NCI-H1436 treated with DMSO at 0.1 percent for 48 hours (cell line): ENCODE measurements at places on chromosomes 7 and 10.

- DNase-seq: no peak
Measured at GRCh38 chr7:117470777-117471176, 9.0 kb upstream of the CFTR start.

- no peak for DNase-seq
Measured at GRCh38 chr10:128602183-128602582, 476.0 kb upstream of the MKI67 start.

DNA sequence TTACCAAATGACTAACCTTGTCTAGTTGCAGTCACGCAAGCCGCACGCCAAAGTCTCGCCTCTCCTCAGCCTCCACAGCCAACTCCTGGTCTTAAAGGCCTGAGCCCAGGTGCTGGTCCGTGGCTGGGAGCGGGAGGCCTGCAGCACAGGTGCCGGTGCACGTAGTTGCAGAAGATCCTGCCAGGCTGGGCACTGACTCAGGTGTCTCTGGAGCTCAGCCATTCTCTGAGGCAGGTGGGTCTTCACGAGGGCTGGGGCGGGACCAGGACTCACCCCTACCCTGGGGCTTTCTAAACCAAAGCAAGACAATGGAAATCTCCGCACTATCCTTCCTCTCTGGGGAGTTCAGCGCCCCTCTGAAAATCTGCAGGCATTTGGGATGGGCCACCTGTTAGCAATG lies 216.4 kb downstream of the MLLT10 start:
- DNase-seq: no peak

DNA sequence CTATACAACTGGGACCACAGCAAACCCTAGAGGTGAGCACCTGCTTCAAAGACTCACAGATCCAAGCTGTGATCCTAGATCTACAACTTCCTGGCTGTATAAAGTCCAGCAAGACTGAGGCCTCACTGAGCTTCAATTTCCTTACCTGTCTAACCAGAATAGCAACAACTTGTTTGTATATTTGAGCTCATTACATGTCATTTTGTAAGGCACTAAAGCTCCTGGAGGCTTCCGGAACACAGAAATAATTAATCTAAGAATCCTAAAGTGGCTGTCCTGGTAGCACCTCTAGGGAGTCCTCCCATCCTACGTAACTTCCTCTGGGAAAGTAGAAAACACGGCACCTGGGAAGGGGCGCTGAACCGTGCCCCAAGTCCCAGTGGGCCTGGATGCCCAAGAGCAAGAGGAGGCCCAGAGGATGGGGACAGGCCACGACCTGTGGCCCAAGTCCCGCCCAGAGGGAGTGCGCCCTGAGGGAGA lies 39.4 kb downstream of the HK1 start:
- no peak for DNase-seq

DNA sequence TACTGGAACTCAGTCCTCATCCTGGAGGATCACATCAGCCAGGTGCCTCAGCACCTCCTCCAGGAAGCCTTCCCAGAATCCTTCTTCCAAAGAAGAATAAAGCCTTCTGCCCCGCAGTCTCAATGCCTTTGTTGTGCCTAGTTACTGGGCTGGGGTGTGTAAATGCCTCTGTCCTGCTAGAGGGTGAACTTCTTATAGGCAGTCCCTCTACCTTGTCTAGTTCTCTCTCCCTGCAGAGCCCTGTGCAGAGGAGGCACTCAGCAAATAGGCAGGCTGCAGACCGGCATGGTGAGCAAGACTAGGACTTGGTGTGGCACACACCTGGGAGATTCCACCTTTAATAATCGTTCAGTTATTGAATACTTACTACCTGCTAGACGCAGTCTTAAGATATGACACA lies 104.7 kb upstream of the PCBD1 start:
- DNase-seq: no peak

- DNase-seq: no peak
Measured at GRCh38 chr7:96664793-96665192, 44.9 kb downstream of the SEM1 start.

DNA sequence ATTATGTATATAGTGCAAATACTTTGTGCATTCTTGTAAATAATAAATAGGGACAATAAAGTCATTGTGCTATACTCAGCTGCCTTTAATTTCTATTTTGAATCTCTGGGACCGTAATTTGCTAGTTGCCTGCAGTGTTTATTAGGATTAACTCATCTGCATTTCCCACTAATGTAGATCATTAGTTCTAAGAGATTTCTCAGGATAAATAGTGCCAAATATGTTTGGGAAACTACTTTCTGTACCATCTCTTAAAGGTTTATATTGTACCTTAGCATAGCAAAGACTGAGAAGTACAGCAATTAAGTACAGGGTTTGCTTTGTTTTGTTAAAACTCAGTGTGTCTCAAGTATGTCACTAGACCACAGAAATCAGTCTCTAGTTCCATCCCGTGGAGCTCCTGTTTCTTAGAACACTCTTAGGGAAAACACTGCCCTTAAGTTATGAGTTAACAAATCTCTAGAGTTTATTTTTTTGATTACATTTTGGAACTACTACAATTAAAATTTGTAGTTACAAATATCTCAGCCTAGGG lies 26.0 kb downstream of the ADD3 start:
- no peak for DNase-seq

DNA sequence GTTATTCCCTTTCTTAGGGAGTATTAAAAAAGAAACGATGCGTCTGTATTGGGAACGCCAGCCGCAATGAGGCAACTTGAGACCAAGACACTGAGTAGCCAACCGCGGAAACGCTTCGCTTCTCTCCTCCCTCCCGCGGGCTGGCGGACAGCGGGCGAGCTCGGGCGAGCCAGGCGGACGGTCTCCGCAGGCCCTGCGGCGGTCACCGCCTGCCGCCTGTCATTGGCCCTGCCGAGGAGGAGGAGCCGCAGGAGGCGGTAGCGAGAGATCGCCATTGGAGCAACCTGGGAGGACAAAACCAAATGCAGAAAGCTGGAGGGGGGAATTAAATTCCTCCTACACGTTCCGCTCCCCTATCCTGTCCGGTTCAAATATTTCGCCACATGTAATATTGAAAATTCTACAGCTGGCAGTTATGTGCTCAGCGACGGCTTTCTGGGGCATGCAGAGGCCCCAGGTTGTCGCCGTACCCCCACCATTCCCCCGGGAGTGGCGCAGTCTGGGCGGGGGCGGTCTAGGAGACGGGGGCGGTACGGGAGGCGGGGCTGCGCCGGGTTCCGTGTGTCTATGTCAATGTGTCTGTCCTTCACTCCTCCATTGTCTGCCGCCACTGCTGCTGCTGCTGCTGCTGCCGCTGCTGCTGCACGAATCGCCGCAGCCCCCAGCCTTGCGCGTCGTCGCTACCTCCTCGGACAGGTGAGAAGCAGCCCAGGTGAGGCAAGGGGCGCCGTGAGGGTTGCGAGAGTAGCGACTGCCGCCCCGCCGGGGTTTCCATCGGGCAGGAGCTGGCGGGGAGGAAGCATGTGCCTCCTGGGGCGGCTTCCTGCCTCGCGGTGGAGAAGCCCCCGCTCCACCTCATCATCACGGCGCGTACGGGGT lies at the start of the genes ANKMY2 and BZW2:
TSS of gene ANKMY2 (minus strand) at position 162 of the 879 bp plus-strand sequence. CDS start 181 bp downstream, outside the sequence.
TSS of gene BZW2 (plus strand) at position 589 of the 879 bp plus-strand sequence. CDS start 19,263 bp downstream, outside the sequence.
- DNase-seq: peak; percentile 86

- DNase-seq: no peak
Measured at GRCh38 chr7:79880312-79880711, 254.3 kb upstream of the GNAI1 start.

DNA sequence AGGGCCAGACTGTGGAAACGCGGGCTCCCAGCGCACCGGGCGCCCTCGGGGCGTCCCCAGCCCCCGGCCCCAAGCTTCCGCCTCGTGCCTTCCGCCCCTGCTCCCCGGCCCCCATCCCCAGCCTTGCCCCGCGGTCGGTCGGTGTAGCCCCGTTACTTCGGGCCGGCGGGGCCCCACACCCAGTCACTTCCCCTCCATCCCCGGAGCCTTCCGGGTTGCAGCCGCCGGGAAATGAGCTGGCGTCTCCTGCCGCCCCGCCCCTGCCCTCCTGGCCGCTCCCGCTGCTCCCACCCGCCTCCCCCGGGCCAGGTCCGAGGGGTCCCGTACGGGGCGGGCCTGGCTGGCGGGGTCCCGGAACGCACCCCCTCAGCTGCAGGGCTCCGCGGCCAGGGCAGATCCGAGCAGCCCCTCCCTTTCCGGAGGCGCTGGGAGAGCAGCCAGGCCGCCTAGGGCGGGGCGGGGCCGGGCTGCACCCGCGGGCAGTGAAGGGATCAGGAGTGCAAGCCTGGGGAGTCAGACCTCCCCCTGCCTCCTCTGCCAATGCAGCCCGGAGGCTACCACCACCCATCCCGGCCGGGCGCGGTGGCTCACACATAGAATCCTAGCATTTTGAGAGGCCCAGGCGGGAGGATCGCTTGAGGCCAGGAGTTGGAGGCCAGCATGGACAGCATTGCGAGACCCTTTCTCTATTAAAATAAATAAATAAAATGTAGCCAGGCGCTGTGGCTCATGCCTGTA lies 709 bp downstream of the ARPC1B start:
- no peak for DNase-seq

DNA sequence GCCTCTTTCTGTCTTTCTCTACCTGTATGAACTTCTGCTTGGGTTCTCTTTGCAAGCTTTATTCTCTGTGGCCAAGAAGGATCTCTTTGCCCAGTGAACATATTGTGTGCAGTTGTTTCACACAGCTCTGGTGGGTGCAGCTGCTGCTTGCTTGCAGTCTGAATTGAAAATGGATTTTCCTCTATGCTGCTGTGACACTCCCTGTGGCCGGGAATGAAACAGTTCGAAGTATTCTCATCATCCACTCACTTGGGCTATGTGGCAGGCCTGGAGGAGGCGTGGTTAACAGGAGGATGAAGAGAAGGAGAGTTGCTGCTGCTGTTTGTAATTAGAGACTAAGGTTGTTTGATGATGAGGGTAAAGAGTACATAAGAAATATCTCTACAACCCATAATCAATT lies 28.4 kb upstream of the ITGA8 start:
- DNase-seq: no peak

GRCh38 chr10:17479822-17480221 lies 25.4 kb upstream of the ST8SIA6 start:
- no peak for DNase-seq

GRCh38 chr10:70457759-70458305 lies 16.4 kb upstream of the NODAL start:
- DNase-seq: no peak

GRCh38 chr7:47290466-47290865 lies 291.4 kb downstream of the TNS3 start:
- DNase-seq: no peak

GRCh38 chr7:12493407-12493806 lies 77.1 kb upstream of the SCIN start:
- DNase-seq: no peak

GRCh38 chr7:44629829-44630522 lies 23.5 kb downstream of the OGDH start:
- no peak for DNase-seq

GRCh38 chr7:140924821-140925421 lies at the start of gene BRAF:
Gene BRAF, minus strand, starts transcription at chr7:140924929. Its CDS starts 226 bp downstream, at chr7:140924703.
- DNase-seq: peak; percentile 44

DNA sequence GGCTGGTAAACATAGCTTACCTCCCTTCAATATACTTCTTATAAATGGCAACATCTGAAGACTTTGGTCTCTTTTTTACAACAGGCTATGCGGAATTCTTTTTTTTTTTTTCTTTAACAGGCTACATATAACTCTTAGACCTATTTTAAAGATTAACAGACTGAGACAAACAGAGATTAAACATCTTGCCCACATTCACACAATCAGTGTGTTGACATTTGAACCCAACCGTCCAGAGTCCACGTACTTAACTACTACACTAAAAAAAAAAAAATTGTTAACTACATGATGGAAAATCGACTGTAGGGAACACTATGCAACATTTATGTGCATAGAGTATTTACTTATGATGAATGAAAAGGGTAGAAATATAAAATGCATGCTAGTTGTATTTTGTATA lies 298.5 kb downstream of the ELMO1 start:
- no peak for DNase-seq

GRCh38 chr10:128044961-128045832 lies 81.0 kb downstream of the MKI67 start:
- DNase-seq: no peak

GRCh38 chr10:33966946-33967345 lies 632.5 kb upstream of the NRP1 start:
- DNase-seq: no peak

DNA sequence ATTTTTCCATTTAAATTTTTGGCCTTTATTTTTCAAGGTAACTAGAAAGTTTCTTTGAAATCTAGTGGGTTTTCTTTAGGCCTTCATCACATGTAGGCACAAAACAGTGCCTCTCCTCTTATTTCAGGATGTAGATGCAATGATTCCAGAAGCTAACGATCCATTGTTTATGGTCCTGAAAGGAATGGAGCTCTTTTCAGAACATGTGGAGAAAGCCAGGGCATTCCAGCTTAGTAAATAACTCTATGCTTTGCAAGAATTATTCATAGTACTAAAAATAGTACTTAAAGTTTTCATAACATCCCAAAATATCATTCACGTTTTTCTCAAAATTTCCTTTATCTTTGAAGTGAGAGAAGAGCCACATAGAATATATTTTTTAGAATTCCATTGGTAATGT lies 91.3 kb downstream of the DYNC1I1 start:
- no peak for DNase-seq

DNA sequence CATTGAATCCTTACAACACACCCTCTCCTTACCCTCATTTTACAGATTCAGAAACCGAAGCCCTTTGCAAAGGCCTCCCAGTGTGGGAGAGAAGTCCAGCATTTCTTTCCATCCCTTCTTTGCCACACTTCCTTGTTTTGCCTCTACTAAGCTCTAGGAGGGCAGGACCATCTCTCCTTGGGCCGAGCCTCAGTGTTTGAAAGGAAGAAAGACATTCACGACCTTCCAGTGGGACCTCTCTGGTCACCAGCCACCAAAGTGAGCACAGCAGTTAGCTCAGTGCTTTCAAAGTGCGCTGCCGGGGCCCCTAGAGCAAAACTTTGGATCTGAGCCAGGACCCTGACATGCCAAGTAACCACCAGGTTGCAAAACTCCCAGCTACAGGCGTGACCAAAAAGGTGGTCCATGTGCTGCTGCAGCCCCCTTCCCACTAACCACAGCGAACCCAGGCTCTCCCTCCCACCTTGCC lies 12.4 kb downstream of the CTBP2 start:
- no peak for DNase-seq

DNA sequence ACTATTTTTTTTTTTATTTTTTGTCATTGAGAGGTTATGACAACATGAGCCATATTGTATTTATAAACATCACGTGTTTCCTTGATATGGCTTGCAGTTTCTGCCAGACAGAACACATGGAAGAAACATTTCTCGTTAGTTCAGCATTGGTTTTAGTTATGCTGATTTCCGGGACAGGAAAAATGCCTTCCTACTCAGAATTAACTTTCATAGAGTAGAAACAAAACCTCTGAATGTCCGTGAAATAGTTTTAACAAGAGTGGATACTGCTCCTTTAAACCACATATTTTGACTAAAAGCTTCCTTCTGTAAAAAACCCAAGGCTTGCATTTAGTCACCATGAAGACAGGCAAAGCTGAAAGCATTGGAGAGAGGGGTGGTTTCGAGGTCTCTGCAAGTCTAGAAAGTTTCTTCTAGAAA lies 240.4 kb downstream of the KIAA1217 start:
- DNase-seq: no peak

DNA sequence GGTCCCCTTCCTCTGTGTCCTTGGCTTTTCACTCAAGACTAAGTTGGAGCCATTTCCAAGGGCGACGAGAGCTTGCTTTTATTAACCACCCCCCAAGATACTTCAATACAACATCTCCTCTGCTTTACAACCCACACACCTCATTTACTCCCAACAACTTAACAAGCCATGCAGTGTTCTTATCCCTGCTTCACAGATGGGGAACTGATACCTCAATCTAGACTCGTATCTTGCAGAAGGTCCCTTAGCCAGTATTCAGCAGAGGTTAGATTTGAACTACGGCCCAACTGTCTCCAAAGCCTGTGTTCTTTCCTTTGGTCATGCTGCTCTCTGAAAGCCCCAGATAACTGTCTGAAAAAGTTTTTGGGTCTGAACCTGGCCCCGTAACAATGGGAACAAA lies 444.8 kb downstream of the GRID1 start:
- no peak for DNase-seq
